ENCODE measurements at places on chromosomes 6 and 20.
A peak's percentile ranks its signal among the peaks of the same experiment; 100 is the strongest.

DNA sequence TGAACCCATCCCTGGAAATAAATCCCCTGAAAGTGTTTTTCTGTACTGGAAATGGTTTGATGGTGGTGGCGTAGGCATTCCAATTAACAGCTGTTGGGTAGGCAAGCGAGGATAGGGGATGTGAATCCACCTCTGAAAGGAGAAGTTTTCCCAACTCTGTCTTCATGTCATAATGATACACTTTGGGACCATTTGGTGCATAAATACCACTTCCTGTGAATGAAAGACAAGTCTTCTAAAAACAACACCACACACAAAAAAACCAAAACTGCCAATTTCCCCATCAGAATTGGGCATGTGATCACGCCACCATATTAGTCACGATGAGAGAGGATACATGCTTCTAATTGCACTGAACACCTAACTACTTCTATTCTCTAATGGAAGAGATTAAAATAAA is 6.4 kb downstream of the VNN2 start:
- no peak for DNase-seq

GRCh38 chr6:110217266-110217665 is 37.0 kb downstream of the CDC40 start:
- peak; percentile 1 for DNase-seq

- no peak for DNase-seq
Measured at GRCh38 chr20:10313701-10314100, 95.1 kb downstream of the SNAP25 start.

DNA sequence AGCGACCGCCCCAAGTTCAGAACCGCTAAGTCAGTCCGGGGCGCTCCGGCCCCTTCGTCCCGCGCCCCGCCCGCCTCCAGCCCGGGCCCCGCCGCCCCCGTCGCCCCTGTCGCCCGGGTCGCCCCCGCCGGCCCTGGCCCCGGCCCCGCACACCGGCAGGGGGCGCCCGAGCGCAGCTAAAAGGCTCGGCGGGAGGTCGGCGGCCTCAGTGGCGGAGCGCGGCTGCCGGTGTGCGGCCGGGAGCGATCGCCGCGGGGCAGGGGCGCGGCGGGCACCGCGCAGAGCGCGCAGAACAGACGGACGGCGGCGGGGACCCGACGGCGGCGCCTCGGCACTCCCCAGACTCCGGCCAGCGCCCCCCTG is at the start of gene FNDC1:
TSS of gene FNDC1 (plus strand) at position 208 of the 363 bp plus-strand sequence. CDS start 197 bp downstream, outside the sequence.
- DNase-seq: no peak

- no peak for DNase-seq
Measured at GRCh38 chr6:156563714-156564113, 213.5 kb upstream of the ARID1B start.

GRCh38 chr6:109867970-109868358 is 110.1 kb upstream of the GPR6 start:
- no peak for DNase-seq

DNA sequence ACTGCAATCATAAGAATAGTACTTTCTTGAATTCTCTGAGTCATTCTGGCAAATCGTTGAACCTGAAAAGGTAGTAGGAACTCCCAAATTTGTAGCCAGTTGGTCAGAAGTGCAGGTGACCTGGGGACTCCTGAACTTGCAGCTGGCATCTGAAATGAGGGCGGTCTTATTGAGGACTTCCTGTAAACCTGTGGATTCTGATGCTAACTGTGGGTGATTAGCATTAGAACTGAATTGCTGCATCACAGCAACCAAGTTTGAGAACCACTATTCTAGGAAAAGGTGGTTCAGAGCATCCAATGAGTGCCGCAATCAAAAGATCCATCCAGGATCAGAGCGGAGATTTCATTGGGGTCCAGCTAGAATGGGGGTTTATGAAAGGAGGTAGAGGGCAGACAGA is 50.2 kb upstream of the UTRN start:
- DNase-seq: no peak

DNA sequence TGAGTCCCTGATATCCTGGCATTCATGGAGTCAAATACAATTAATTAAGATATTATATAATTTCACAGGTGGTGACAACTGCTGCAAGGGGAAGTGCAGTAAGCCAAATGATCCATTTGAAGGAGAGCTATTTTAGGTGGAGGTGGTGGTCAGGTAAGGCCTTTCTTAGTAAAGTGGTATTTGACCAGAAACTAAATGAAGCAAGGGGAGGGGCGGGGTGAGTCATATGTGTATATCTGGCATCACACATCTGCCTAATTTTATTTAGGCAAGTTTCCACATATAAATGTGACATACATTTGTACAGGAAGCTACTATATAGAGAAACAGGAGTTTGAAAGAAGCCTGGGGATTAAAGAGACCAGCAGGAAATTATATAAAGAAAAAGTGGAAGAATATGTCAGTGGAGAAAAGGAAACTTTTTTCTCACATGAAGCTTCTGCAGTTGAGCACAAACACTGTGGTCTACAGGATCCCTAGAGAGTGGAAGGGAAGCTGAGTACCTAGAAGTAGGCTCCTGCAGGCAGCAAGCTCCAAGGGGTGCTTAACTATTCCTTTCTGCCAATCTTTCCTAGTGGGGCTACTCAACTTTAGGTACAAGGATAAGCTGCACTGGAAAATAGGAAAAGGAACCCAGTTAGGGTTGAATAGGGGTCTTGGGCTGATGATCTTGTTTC is 99.6 kb downstream of the OGFRL1 start:
- DNase-seq: no peak

- DNase-seq: no peak
Measured at GRCh38 chr6:14965424-14966075, 280.3 kb upstream of the JARID2 start.

DNA sequence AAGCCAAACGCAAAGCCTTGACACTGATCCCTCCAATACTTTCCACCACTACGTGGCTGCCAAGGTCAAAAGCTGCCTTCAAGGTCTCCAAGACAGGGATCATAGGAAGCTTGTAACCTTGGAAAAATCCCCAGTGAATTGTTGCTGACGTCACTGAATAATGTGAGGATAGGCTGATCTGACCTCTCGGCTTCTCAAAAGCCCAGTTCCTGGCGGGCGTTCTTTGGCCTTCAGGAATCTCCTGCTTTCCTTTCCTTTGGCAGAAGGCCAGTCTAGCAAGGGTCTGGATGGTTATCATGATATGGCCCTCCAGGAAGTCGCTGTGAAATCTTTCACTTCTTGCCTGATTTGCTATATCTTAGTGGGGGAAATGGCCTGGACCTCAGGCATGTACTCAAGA is 61.4 kb upstream of the TNFAIP3 start:
- DNase-seq: no peak

DNA sequence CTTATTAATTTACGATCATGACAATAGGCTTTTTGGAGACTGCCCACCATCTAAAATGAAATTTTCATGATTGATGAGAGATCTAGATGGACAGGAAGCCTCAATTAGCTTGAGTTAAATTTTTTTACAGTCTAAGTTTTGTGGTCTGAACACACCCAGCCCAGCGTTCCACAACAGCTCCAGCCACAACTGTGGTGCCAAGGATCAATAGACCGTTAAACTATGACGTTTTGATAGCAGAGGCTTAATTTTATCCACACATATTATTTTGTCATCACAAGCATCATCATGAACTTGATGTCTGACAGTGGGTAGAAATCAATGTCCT is 5.5 kb upstream of the GABRR1 start:
- no peak for DNase-seq
